ENCODE measurements at places on chromosomes 11 and 22.

GRCh38 chr11:79066456-79067351, 374.1 kb downstream of the TENM4 start:
- DNase-seq: no peak

- no peak for DNase-seq
Observed at GRCh38 chr22:35540595-35541253, at the start of gene RASD2. Gene RASD2 (plus strand): TSS chr22:35540831. CDS start chr22:35546810, 5,979 bp downstream.

DNA sequence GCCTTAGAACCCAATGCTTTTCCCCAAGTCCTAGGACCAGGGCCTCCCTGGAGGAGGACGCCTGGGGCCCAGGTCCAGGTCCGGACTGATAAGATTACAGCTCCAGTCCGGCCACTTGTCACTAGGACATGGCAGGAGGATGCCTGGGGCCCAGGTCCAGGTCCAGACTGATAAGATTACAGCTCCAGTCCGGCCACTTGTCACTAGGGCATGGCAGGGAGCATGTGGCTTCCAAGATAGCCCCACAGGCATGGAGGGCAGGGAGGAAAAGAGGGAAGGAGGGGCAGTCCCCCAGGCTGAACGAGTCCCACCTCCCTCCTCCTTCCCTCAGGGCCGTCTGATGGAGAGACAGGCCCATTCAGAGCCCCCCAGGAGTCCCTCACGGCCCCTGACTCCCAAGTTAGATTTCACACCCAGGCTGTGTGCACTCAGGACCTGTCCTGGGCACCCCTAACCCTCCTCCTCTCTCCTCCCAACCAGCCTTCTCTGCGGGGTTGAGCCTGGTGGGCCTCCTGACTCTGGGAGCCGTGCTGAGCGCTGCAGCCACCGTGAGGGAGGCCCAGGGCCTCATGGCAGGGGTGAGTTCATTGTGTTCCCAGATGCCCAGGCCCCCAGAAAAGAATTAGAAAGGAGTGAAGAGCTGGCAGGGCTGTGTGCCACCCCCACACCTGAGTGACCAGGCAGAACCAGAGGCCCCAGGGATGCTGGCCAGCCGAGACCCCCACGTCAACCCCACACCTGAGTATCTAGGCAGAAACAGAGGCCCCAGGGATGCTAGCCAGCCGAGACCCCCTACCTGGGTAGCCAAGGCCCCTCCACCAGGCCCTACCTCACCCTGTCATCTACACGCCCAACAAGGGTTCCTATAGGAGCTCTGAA, 2.1 kb downstream of the TSPAN32 start:
- no peak for DNase-seq

GRCh38 chr11:14304601-14305000, 54.4 kb downstream of the RRAS2 start:
- DNase-seq: no peak

GRCh38 chr22:22871536-22872278, 15.9 kb upstream of the IGLL5 start:
- no peak for DNase-seq

GRCh38 chr22:50739894-50740293, 1.9 kb downstream of the ACR start:
- no peak for DNase-seq
